ENCODE measurements at places on chromosomes 1 and 21.

DNA sequence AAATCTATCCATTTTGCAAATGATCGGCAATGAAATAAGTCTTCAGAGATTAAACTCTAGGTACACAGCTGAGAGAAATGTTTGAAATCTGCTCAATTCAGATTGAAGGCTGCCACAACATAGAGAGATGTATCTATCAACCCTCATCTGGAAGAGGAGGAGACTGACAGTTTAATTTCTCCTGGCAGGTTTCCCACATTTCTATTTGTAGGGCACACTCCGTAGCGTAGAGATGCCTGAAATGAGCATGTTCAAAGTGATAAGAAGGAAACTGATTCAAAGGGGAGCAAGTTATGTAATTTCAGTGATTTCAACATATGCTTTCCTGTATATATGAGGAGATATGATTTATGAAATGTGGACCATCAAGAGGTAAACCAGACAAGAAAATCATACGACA, 44.1 kb downstream of the NIBAN1 start:
- DNase-seq = no peak

DNA sequence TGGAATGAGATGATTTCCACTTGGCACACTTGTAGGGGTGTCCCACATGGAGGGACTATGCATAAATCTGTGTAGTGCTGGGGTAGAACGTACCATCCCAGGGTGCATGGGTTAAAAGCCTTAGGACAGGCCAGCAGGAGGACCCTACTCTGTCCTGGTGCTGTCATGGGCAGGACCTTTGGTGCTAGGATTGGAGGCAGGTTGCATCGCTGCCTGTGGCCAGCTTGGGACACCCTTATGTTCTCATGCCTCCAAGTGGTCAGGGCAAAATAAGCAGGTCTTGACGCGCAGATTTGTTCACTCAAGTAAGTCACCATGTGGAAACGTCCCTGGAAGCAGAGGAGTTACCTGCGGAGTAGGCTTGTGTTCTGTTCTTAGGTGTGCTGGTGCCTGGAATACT, 49.5 kb upstream of the RAB3GAP2 start:
- no peak for DNase-seq

GRCh38 chr1:40299366-40300248, 17.5 kb downstream of the COL9A2 start:
- DNase-seq = no peak

GRCh38 chr1:161335796-161336195, 21.6 kb downstream of the SDHC start:
- no peak for DNase-seq

- DNase-seq = no peak
Measured at GRCh38 chr1:25760871-25761270, 39.1 kb upstream of the SELENON start.

DNA sequence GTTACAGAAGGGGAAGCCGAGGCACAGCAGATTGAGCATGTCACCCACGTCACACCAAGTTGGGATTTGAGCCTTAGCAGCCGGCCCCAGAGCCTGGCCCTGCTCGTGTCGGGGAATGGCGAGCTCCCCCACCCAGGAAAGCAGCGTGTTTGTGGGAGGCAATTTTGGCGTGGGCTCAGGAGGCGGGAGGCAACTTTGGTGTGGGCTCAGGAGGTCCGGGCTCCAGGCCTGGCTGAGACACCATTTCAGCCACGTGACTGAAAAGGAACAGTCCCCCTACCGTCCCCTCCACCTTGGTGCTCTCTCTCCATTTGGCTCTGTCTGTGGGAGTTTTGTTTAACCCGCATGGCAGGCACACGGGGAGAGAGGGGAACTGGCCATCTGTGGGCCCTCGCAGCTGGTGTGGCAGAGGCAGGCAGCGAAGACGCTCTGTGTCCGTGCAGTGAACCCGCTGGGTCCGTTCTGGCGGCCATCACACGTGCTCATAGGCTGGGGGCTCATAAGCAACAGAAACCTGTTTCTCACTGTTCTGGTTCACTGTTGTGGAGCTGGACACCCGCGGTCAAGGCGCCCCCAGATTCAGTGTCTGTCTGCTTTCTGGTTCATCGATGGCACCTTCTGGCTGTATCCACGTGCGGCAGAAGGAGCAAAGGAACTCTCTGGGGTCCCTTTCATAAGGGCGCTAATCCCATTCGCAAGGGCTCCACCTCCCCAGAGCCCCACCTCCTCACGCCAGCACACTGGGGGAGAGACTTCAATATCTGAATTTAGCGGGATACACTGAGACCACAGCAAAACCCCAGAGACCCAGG, 110.2 kb downstream of the CRYAA start:
- DNase-seq = no peak

DNA sequence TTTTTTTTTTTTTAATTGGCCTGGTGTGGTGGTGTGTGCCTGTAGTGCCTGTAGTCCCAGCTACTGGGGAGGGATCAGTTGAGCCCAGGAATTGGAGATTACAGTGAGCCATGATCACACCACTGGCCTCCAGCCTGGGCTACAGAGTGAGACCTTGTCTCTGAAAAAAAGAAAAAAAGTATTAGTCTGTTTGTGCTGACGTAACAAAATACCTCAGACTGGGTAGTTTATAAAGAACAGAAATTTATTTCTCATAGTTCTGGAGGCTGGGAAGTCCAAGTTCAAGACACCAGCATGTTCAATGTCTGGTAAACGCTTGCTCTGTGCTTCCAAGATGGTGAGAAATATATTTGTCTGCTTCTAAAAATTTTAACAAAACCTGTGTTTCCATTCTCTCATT, 25.8 kb downstream of the TRAF5 start:
- DNase-seq = no peak

- no peak for DNase-seq
Measured at GRCh38 chr1:109181807-109182163, 31.9 kb upstream of the SARS1 start.

DNA sequence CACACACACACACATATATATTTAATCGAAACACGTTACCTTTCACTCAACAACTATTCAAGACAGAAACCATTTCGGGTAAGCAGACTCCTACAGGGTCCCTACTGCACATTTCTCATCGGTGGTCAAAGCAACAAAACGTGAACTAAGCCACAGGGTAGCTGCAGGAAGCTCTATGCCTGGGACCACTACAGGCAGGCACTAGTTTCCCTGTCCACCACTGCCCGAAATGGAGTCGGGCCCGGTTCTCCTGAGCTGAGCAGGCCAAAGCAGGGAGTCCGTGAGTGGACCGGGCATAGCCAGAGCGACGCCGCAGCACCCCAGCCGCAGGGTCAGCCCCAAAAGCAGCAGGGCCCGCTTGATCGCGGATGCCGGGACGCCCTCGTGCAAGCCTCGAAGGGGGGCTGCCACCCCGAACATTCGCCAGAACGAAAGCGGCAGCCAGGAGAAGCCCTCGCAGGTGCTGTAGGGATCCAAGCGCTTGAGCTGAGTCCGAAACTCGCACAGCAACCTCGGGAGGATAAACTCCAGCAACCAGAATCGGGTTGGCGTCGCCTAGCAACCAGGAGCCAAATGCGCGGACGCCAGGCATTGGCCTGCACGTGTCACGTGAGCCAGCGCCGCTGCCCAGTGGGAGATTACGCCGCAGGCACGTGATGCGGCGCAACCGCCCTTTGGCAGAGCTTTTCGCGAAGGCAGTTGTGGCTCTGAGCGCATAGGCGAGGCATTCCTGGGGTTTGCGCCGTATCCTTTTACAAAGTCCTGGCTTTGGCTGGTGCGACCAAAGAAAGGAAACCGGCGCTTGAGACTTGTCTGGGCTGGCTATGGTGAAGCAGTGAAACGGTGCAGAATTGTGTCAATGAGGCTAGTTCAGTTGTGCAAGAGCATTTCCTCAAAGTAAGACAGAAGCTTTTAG, 13.9 kb upstream of the DDI2 start:
- DNase-seq = peak; percentile 86

DNA sequence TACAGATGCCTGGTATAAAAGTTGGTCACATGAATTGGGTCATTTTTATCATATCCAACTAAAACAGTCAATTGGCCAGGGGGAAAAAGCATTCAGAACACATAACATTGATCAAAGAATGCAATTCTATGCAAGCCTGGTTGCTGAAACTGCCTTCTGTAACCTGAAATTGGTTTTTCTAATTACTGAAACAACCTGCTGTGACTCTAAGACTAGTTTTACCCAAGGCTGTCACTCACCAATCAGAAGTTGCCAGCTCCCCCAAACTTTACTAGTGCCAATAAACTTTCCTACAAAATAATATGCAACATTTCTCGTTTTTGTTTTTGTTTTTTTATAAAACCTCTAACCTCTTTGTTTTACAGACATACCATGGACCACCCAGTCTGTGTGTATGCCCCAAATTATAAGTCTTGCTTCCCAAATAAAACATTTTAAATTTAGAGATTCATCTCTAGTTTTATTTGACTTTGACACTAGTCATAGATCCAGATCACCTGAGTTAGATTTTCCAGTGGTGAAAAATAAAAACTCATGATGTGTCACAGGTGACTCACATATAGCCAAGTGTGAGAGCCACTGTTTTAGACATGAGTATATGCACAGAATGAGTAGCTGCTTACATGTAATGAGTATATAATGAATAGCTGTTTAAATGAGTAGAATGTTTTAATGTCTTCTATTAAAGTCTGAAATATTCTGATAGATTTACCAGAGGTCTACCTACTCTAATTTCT, 64.2 kb upstream of the CR2 start:
- DNase-seq = no peak

GRCh38 chr1:171438441-171438840, 46.9 kb upstream of the PRRC2C start:
- no peak for DNase-seq

- no peak for DNase-seq
Measured at GRCh38 chr1:40607921-40608320, 57.6 kb downstream of the RIMS3 start.

DNA sequence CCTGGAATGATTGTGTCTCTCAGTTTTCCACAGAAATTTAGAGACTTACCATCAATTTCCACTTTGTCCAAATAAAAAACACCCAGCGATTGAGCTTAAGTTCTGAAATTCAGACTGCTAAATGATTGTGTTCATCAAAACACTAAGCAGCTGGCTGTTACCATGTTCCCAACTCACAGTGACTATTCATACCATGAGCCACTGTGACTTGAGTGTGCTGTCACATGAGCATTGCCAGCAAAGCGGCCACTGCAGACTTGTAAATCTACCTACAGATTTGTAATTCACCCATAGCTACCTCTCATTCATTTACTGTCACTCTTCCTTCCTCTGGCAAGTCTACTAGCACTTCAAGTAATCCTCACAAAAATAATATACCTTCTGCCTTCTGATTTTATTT, 17.2 kb upstream of the PRKAB2 start:
- DNase-seq = no peak

DNA sequence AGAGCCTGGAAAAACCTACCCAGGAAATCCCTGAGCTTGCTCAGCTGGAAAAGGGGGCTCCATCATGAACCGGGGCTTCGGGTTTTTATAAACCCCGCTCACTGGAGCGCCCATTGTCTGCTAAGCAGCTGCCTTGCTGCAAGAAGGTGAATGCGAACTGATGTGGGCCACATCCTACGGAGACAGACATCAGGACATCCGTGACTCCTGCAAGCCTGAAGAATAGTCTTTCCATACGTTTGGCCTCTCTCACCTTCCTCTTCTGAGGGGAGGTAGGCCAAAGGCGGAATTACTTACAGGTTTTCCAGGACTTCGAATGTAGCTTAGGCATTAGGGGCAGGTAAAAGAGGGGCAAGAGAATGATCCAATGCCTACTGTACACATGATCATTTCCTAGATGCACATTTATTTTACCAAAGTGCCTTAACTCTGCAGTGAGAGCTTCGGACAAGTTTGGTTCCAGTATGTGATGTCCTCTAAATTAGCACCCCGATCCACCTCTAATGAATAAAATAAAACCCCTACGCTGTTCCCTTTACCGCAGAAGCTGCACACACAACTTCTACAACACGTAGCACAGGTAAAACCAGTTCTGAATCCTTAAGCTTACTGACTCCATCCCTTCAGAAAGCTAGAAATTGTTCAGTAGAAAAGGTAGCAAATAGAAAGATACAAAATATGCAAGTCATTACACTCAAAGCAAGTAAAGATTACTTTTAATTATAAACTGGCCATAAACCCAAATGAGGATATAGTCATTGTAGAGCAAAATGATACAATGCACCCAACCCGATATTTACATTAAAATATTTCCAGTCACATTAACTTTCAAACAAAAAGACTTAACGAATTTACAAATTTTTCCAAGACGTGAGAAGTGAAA, 866 bp upstream of the SORT1 start:
- DNase-seq = no peak

GRCh38 chr1:36419569-36419968, 21.9 kb upstream of the LSM10 start:
- DNase-seq = no peak

DNA sequence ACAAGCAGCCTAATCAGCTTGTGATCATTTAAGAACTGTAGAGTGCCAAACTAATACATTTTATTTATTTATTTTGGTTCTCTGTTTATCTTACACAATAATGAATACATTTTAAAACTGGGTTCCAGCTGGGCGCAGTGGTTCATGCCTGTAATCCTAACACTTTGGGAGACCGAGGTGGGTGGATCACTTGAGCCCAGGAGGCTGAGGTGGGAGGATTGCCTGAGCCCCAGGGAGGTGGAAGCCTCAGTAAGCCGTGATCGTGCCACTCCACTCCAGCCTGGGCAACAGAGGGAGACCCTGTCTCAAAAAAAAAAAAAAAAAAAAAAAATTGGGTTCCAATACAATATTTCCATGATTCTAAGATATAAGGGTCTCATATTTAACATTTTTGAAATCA, 9.2 kb downstream of the FBXO28 start:
- no peak for DNase-seq

DNA sequence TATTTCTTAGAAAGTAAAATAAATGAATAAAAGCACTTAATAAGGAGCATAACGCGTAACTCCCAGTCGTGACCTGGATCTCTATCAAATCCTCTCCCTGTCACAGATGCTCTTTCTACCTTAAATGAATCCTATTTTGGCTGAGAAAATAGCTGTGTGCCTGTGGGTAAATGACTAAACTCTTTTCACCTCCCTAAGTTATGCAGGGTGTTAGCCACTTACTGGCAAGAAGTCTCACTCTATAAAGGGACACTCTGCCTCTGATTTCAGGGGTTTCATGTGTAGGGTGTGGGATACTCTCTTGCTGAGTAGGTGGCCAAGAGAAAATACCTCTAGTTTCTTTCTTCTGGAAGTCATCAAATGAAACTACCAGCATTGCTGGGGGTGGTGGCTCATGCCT, 24.3 kb upstream of the PPP1R15B start:
- DNase-seq = no peak

- DNase-seq = no peak
Measured at GRCh38 chr21:33761441-33762036, 119.2 kb downstream of the ITSN1 start.

GRCh38 chr1:38009088-38009840, 3.3 kb upstream of the UTP11 start:
- DNase-seq = peak; percentile 34

- no peak for DNase-seq
Measured at GRCh38 chr21:32812035-32812434, 40.5 kb upstream of the PAXBP1 start.

DNA sequence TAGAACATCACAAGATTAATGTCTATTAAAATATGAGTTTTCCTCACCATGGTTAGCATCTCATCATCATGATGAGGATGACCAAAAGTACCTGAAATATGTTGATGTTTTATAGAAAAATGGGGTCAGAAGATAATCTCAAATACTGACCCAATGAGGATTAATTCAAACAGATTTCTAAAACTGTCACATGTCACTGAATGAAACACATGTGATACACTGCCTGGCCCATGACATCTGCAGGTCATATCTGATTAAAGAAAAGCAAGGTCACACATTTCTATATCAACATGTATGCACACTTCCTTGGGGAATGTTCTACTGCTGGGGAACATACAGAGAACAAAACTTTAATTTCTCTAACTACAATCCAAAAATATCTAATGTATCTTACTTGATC, 470.6 kb upstream of the ADGRL2 start:
- no peak for DNase-seq

Measured in stimulated activated CD8-positive, alpha-beta memory T cell treated with anti-CD3 and anti-CD28 coated beads, Interleukin-2, amount 100 ng/mL, for 48 hours (primary cell).